ENCODE measurements at places on chromosomes 5 and 9.

- no peak for DNase-seq
These were observed 205.6 kb upstream of the ZNF608 start for GRCh38 chr5:124952079-124952478.

DNA sequence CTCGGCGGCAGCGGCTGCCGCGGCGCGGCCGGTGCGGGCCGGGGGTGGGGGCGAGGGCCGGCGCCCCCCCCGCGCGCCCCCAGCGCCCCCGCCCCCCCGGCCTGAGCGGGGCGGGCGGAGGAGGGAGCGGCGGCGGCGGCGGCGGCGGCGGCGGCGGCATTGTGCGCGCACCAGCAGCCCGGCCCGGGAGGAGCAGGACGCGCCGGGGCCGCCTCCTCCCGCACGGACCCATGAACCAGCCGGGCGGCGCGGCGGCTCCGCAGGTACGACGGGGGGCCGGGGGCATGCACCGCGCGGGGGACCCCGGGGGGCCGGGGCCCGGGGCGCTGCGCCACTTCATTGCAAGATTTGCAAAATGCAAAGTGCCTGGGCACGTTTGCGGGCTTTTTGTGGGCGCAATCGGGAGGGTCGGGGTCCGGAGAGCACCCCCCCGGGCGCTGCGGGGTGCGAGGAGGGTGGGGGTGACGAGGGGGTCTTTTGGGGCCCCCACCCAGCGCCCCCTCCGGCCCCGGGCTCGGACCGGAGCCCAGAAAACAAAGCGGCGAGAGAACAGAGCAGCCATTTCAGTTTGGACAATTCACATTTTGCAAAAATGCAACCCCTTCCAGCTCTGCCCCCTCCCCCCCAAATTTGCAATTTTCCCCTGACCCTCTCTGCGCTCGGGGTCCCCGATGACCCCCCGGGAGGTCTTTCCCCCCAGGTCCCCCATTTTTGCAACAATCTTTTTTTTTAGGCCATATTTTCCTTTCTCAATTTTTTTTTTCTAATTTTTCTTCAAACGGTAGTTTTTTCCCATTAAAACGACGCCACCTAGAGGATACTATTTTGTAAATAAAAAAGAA is at the start of gene ZNF618:
ZNF618 (plus strand) TSS at position 159 of the 842 bp plus-strand sequence; CDS start at position 231, 72 bp downstream.
- DNase-seq, result no peak

GRCh38 chr5:179153921-179154345 is 93.8 kb downstream of the ZNF354C start:
- DNase-seq, result no peak

DNA sequence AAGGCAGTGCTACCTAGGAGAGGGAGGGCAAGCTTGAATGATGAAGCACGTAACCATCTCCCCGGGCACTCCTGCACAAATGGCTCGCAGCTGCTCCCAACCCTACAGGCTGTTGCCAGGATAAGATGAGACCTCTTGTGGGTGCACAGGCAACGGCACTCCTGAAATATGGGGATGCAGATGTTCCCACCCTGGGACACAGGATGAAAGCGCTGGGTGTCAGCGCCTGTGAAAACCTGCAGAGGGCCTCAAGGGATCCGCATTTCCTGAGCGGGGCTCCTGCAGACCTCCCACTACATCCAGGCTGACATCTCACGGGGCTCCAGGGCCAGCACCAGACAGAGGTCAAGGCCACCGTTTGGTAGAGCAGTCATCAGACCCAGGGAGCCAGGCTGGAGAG is 60.7 kb downstream of the SMIM23 start:
- DNase-seq, result no peak

GRCh38 chr5:10577371-10578292 is 13.8 kb downstream of the ANKRD33B start:
- no peak for DNase-seq
